Sigmoid colon (tissue), 7 donors: ENCODE measurements at places on chromosomes 12 and 14.

GRCh38 chr14:88985654-88986053 is 161.2 kb downstream of the TTC8 start:
- DNase-seq, result no peak

- DNase-seq, result no peak
These were observed 14.2 kb downstream of the WIF1 start for GRCh38 chr12:65106948-65107347.

DNA sequence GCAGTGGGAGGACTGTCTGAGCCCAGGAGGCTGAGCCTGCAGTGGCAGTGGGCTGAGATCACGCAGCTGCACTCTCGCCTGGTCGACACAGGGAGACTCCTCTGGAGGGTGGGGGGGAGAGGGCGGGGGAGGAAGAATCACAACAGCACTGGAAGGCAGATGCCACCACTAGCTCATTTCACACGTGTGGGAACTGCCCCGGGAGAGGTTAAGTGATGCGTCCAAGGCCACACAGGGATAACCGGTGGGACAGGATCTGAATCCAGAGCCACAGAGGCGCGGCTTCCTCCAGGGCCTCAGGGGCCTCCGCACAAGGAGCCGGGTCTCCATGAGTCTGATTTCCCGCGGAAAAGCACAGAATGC is 20.8 kb downstream of the STX2 start:
- DNase-seq, result no peak

- no peak for DNase-seq
These were observed 852.4 kb upstream of the MDGA2 start for GRCh38 chr14:48527832-48528231.

DNA sequence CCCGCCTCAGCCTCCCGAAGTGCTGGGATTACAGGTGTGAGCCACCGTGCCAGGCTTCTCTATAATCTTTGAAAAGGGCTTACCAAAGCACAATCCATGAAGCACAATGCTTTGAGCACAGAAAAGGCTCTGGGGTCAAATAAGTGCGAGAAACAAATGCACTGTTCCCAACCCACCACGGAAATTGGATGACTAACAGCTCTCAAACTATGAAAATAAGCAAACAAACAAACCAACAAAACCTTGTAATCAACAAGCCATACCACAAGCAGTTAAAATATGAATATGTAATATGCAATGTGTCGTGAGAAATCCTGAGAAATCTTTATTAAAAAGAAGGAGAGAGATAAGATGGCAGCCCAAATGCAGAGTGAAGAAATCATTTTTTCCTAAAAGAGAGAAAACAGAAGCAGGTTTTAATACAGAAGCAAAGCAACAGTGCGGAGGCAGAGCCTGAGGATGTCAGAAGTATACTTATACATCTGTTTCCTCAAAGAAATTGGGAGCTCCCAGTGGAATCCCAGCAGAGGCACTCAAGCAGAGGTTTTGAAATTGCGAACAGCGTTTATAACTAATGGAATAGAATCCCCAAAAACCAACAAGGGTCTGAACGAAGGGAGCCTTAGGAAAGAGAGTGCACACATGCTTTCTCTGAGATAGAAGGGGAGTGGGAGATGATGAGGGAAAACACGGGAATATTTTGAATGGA is 17.1 kb downstream of the SMCO2 start:
- no peak for DNase-seq

- no peak for DNase-seq
These were observed 105.5 kb upstream of the SLC38A2 start for GRCh38 chr12:46478123-46478522.

GRCh38 chr12:3342051-3342450 is 149.0 kb upstream of the PRMT8 start:
- DNase-seq, result no peak

- no peak for DNase-seq
These were observed 197.4 kb upstream of the FRMD6 start for GRCh38 chr14:51454351-51454750.

GRCh38 chr12:64912516-64913255 is 88.2 kb downstream of the TBC1D30 start:
- no peak for DNase-seq

DNA sequence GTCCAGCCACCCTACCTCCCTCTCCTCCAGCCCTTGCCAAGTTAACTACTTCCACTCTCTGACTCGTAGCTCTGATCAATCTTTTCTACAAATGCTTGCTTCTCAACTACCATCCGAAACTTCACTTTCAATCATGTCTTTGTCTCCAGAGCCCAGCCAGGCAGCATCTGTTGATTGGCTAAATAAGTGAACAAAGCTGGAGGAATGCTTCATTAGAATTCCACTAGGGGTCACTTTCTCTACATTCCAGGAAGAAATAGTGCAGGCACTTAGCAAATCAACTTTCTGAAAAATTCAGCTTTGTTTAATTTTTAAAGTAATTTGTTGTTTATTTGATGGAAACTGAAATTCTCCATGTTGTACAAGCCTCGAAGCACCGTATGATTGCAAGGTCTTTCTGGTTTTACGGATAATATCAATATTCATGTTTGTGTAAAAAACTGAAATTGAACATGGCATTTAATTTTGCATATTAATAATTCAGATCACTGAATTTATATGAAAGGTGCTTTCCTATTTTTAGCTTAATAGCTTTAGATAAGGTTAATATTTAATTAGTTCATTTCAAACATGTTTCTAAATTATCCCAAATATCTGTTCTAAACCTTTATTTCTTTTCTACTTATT is 32.4 kb upstream of the HELB start:
- DNase-seq, result no peak
